Ascending aorta (tissue), 2 donors: ENCODE measurements at places on chromosomes 6 and 20. TPM values are rescaled to one million over a fixed set of nuclear protein-coding genes. Genes with fewer than 3 reads are reported as not detected.

DNA sequence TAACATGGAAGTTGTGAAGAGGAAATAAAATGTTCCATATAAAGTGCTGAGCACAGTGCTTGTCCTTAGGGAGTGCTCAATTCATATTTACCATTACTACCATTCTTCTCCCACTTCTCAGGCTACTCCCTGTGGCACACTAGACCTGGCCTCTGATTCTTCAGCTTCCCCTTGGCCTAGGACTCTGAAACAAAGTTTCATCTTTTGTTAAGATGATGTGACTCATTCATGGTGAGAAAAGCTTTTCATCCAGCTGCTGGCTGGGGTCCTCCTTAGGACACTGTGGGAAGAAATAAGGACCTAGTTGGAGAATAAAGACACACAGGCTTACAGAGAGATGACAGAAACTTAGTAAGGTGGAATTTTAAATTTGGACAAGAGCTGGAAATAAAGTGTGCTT is 314.8 kb downstream of the CDC5L start:
- no peak for DNase-seq

DNA sequence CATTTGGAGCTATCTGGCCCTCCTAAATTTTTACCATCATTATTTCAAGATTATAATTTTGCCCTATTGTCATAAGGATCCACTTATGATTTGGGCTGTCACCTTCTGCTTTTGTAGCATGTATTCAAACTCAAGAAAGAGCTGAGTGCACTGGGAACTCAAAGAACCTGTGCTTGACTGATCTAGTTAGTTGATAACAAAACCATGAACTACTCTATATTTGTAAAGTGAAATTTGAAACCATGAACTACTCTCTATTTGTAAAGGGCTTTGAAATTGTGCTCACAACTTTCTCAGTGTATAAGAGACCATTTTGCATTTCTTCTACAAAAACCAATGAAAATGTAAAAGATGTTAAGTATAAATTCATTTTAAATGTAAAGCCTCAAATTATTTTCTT is 77.5 kb upstream of the POPDC3 start:
- DNase-seq: no peak

DNA sequence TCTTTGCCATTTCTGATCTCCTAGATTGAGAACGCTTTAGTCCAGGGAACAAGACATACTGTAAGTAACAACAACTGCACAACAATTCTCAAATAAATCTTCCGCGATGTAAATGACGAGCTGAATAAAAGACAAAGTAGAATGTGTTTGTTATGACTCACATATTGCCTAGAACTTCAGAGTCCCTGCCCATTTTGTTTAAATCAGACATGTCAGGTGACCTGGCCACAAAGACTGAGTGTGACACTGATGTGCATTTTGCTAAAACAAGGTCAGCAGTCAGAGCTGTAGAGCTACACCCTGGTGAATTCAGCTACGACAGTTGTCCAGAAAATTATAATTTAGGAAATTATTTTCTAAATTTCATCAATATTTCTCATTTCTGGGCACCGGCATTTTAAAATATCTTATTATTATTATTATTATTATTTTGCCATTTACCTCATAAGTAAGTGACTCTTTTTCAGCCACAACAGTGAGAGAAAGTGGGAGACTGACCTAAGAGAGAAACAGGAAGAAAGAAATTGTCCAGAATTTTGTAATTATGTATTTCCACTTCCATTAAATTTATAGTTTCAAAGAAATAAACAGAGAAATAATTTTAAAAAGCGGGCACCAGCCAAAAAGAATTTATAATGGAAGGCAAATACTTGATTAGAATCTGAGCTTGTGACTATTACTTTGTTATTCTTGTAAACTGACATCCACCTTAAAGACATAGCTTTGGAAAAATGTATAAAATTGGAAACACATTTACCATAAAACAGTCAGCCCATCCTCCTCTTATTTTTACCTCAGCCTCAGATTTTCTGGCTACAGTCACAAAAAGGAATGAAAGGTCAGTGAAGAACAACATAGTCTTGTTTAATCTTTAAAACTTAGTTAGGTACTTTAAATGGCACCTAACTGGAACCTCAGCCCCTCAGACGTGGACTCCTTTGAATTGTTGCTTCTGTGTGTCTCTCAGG is 157.0 kb upstream of the CITED2 start:
- DNase-seq: no peak

GRCh38 chr20:50621068-50621665 is 70.2 kb downstream of the RIPOR3 start:
- DNase-seq: no peak

DNA sequence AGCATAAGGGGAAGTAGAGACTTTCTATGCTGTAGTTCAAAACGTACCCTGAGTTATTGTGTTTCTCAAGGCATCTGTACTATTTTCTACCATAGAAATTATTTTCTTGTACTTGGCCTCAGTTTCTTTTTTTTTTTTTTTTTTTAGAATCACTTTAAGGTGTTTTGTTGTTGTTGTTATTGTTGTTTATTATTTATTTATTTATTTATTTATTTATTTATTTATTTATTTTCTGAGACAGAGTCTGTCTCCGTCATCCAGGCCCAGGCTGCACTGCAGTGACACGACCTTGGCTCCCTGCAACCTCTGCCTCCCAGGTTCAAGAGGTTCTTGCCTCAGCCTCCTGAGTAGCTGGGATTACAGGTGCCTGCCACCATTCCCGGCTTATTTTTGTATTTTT is 179.1 kb downstream of the GRIK2 start:
- no peak for DNase-seq

GRCh38 chr6:26576929-26577719 is 19.6 kb upstream of the ABT1 start:
- DNase-seq: no peak

GRCh38 chr20:6637160-6637579 is 130.3 kb upstream of the BMP2 start:
- no peak for DNase-seq

PKIB gene
- not detected for total RNA-seq

DNA sequence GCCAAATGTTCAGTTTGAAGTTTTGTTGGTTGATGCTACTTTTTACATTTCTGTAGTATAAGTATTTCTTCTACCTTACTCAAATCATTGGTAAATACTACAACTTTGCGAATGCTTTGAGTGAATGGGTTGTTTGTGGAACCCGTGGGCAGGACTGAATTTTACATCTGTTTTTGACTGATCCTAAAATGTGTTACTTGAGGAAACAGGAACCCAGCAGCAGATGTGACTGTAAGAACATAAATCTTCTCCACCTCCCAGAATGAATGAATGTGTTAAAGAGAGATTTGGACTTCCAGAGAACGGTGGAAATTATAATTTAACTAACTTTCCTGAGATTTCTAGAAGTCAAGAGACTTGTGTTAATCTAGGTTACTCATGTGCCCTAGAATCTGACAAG is 728.5 kb upstream of the MARCKS start:
- DNase-seq: no peak

DNA sequence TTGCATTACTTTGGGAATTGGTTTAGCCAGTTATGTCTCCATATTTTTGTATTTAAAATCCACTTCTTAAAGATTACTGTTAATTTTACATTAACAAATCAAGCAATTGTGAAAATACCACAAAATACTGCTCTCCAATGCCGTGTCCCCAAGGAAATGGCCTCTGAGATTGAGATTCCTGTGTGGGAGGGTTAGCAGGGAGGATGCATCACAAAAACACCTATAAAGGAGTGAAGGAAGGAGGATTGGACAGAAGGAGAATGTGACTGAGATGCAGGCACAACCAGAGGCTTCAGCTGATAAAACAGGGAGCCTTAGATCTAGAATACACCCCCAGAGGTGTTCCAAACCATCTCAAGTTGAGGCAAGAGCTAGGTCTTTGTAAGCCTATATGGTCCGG is 34.2 kb upstream of the NKAIN2 start:
- no peak for DNase-seq

- DNase-seq: no peak
Observed at GRCh38 chr20:54431156-54431944, 44.0 kb upstream of the DOK5 start.

GRCh38 chr6:38161754-38162492 is 342.4 kb downstream of the ZFAND3 start:
- no peak for DNase-seq

C6orf52 gene
- not detected for total RNA-seq

DNA sequence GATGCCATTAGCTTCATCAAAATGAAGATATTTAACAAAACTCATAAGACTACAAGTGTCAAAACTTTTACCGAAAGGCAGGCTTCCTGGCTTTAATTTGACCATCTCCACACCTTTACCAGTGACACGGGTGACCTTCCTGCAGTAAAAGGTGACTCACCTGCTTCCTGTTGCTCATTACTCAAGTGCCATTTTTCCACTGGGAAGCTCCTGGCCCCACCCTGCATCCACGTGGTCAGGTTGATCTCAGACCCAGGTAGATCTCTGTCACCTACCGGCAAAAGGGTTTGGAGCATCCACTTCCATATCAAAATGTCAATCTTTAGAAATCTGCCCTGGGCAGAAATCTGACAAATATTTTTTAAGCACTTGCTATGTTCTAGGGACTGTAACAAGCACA is 31.9 kb upstream of the CDH4 start:
- DNase-seq: no peak

ENPP1 gene
- 4.5 TPM for total RNA-seq

GRCh38 chr20:46230801-46231282 is 77.5 kb downstream of the CDH22 start:
- no peak for DNase-seq

- DNase-seq: no peak
Observed at GRCh38 chr20:7333841-7334240, 566.4 kb downstream of the BMP2 start.

DNA sequence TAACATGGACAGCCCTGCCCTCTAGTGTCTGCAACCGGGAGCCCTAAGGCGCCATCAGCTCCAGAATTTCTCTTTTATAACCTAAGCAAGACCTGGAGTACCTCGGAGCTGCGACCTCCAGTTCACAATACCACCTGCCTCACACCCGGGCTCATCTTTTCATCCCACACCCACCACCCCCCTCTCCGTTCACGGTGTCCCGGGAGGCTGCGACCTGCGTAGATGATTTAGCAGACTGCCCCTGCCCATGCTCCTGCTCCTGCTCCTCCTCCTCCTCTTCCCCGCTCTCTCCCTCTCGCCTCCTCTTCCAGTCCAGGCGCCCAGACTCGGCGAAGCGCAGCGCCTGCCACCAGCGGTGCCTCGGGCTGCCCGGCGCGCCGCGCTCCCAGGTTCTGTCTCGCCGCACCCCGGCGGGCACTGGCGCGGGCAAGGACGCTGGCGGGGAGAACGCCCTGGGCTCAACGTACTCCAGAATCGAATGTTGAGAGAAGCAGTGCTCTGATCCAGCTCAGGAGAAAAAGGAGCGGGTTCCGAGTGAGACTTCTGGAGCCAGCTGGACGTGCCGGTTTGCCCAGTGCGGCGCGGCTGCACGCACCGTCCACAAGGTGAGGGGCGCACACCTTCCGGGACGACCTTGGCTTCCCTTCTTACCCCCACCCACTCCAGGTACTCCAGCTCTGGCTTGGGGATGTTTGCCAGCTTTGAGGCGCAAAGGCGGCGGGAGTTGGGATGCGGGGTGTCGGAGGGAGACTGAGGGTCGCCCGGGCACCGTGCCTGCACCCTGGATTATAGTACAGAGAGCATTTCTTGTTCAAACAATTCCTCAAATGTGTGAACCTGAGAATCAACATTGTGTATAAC is at the start of gene HTR1E:
HTR1E (plus strand) TSS at position 310 of the 861 bp plus-strand sequence. CDS start 77,807 bp downstream, outside the sequence.
- DNase-seq: no peak

DNA sequence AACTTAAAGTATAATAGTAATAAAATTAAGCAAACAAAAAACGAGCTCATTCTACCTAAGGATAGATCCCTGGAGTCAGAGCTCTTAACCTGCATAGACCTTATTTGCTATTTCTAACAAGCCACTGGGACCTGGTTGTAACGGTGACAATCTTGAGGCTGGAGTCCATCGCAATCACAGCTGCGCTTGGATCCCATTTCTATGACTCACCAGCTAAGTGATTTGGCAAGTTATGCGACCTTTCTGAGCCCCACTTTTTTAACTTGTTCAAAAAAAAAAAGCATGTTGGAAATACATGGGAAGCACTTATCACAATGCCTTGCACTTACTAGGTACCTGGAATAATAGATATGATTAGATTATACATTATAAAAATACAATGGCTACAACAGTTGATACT is 389.5 kb upstream of the CDH4 start:
- no peak for DNase-seq

DNA sequence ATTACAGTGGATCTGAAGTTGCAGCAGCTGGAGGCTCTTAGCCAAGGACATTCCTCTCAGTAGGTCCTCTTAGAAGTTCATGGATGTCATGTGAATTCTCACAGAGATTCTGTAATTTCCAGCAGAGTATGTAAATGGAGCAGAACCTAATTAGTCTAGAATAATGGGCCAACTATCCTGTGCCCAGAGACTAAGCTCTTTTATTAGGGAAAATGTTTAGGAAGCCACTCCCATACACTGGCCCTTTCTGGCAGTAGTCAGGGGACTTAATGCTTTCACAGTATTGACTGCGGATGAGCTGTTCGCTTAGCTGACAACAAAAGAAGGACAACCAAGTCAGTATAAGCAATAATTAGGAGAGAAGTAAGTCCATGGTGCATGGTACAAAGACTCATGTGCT is 43.8 kb upstream of the KIF16B start:
- no peak for DNase-seq

- DNase-seq: no peak
Observed at GRCh38 chr6:34518669-34519365, 37.3 kb downstream of the SPDEF start.

GRCh38 chr6:7216941-7217621 is 95.9 kb downstream of the SSR1 start:
- no peak for DNase-seq

DNA sequence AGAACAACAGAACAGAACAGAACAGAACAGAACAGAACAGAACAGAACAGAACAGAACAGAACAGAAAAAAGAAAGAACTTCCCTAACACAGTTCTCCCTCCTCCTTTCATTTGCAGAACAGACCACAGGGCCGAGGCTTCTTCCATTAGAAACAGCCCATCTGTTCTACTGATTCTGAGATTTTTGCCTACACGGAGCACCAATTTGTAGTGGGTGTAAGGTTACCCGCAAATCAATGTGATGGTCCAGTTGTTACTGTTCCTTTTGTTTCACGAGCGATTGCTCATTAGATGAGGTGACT is 734 bp upstream of the OGFRL1 start:
- no peak for DNase-seq

CLDN20 gene
- not detected for total RNA-seq

IRF4 gene
- 1.3 TPM for total RNA-seq

DNA sequence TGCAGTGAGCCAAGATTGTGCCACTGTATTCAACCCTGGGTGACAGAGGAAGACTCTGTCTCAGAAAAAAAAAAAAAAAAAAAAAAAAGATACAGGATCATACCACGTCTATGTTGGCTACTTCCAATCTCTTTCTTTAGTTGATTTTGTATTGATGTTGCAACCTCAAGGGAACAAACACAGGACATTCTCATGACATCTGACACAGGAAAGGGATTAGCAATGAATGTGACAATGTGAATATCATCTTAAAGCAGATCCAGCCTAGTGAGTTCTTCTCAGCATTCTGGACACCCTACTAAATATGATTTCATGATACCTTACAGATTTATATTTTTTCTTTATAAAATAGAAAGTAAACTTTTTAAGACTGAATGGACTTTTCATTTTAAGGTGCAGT is 580.3 kb downstream of the PRKN start:
- no peak for DNase-seq

- DNase-seq: no peak
Observed at GRCh38 chr6:135699705-135700104, 151.8 kb upstream of the PDE7B start.

TRIM31 gene
- not detected for total RNA-seq
